ENCODE measurements at places on chromosomes 12 and 14.

GRCh38 chr12:113119980-113120669 lies 15.4 kb downstream of the RASAL1 start:
- no peak for DNase-seq

DNA sequence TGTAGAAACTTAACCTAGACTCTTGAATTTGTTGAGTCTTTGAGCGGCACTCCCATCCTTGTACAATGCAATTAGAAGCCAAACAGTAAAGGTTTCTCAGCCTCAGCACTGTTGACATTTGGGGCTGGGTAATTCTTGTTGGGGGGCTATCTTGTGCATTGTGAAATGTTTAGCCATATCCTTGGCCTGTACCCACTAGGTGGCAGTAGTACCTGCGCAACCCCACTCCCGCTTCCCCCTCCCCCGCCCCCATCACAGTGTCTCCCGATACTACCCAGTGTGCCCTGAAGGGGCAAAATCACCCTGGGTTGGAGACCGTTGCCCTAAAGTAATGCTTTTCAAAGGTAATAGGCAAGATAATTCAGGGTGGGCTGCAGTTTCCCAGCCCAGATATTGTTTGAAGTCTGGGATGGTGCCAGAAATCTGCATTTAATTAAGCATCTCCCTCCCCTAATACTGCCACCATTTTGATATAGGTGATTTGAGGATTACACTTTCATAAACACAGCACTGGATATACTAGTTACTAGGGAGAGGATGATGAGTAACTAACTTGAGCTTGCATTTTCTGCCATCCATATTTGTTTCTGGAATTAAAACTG lies 1.8 kb downstream of the COX6A1 start:
- peak; percentile 42 for DNase-seq

GRCh38 chr14:83827383-83827782 lies 1702.6 kb upstream of the FLRT2 start:
- no peak for DNase-seq

DNA sequence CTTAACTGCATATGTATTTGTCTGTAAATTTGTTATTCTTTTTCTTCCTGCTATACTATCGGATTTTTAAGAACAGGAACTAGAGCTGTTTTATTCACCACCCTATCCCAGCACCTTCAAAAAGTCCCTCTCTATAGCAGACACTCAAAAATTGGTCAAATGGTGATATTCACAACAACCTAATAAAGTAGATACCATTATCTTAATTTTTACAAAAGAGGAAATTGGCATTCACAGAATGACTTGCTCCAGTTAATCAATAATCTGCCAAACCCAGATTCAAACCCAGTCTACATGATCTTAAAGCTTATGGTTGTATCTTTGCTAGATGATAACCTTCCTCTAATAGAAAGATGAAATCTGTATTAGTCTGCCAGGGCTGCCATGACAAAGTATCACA lies 426.6 kb downstream of the EGLN3 start:
- no peak for DNase-seq

GRCh38 chr12:124277394-124278241 lies 17.3 kb upstream of the RFLNA start:
- DNase-seq = no peak

DNA sequence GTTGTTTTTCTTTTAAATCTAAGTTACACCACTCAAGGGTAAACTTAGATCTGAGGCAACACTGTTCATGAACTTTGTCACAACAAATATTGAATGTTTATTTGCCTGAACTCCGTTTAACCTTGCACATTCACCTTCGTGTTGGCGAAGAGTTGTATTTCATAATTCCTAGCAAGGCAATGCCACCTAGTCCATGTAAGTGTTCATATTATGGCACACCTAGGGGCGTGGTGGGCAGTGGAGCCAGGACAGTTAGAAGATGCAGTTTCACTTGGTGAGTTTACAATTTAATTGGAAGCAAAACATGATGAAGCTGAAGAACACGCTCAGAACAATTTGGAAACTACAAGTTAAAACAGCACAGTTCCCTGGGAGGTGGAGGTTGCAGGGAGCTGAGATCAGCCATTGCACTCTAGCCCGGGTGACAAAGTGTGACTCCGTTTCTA lies 30.4 kb upstream of the GNPNAT1 start:
- no peak for DNase-seq

- no peak for DNase-seq
These were observed 107.4 kb upstream of the NAV3 start for GRCh38 chr12:77723308-77723707.

DNA sequence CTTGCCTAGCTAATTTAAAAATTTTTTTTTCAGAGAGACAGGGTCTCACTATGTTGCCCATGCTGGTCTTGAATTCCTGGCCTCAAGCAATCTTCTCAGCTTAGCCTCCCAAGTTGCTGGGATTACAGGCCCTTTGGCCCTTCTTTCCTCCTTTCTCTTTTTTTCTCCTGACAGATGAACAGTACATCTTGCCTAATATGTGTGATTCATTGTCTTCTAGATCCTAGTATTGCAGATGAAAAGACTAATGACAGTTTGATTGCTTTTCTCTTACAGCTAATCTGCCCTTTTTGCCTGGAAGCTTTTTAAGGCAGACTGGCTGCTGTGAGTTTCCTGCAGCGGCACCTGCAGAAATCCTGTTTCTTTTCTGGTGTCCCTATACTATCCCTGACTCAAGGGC lies 12.0 kb downstream of the DEPDC4 start:
- DNase-seq = no peak

GRCh38 chr12:109666068-109666467 lies 47.6 kb upstream of the FAM222A start:
- no peak for DNase-seq

- DNase-seq = no peak
These were observed 59.3 kb downstream of the SLC15A5 start for GRCh38 chr12:16218234-16218633.

- DNase-seq = no peak
These were observed 18.9 kb downstream of the TMEM63C start for GRCh38 chr14:77200406-77200985.

DNA sequence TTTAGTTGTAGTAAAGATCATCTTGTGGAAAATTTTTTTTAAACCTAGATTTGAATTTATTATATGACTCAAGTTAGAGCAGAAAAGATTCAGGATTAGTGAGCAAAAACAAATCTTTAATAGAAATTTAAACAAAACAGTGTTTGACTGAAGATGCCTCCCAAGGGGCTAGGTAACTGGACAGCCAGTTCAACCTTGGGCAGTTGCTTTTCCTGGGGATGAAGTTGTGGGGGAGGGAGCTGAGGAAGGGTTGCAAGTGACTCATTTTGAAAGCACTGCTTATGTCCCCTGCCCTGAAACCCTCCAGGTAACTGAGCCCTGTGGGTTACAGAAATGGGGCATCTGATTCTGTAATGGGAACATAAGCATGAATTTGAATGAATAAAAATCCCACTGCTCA lies 13.1 kb downstream of the CFAP54 start:
- no peak for DNase-seq

GRCh38 chr12:26135010-26135420 lies 10.2 kb upstream of the BHLHE41 start:
- no peak for DNase-seq

GRCh38 chr14:54722791-54723432 lies 156.0 kb downstream of the SAMD4A start:
- DNase-seq = no peak

GRCh38 chr12:132460571-132460970 lies 29.4 kb upstream of the FBRSL1 start:
- no peak for DNase-seq

DNA sequence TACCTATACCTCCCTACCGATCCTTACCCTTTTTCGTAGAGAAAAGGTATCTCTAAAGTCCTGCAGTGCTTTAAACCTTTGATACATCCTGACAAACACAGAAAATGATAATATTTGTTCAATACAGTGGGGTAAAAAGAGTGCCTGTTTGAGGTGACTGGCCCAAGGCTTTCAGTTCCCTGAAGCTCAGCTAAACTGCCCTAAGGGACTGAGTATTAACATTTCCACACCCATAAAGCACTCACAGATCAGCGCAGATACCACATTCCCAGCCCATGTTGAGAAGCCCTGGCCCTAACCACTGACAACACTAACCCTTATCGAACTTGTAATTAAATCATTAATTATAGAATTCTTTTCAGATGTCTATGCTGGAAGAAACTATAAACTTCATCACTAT lies 108.7 kb downstream of the DIP2B start:
- no peak for DNase-seq

- DNase-seq = peak; percentile 56
These were observed 399.8 kb upstream of the USP15 start for GRCh38 chr12:61860451-61860850.

DNA sequence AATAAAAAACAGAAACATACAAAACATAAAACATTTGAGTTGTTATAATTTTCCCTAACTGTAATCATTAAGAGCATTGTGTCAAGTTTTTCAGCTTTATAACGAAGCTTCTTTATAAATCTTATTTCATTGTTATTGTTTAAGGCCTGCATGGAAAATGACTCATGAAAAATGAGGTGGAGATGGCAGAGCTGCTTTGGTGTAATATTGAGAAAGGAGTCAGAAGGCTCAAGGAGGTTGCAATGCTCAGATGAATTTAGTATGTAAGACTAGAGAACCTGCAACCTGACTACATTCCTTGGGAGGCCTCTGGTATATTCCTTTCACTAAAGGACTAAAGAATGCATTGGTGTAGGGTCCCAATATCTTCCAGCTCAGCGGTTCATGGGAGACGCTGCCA lies 61.5 kb downstream of the TMEM30B start:
- DNase-seq = no peak

DNA sequence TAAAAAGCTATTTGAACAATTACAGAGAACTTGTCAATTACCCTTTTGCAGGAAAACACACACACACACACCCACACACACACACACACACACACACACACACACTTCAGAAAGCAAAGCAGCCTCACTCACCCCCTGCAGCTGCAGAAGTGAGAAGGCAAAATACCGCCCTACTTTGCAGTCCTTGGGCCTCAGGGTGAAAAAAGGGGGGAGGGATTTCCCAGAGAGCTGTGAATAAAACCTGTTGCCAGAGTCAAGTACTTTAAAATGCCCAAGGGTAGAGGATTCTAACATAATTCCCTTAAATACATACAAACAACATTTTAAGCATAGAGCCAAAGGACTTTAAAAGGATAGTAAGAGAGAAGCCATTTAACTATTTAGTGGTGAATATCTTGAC lies 285.9 kb downstream of the MDGA2 start:
- DNase-seq = peak; percentile 17

DNA sequence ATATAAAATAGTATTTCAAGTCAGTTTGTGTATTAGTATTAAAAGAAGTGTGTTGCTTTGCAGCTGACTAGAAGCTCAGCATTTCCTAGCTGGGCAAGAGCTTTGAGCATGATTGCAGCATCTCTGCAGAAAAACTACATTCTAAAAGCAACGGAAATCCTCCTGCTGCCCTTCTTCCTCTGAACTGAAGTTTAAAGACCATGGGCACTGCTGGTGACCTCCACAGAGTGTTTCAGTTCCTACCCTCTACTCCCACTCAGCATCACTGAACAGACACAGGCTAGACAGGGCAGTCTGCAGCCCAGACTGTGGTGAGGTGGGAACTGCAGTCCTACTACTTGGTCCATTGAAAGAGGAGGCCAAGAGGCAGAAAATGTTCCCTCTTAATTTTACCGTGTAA lies 59.0 kb downstream of the FAR2 start:
- no peak for DNase-seq

- no peak for DNase-seq
These were observed 73.9 kb downstream of the PRMT8 start for GRCh38 chr12:3564861-3565260.

- no peak for DNase-seq
These were observed 620.7 kb downstream of the AACS start for GRCh38 chr12:125685915-125686314.

DNA sequence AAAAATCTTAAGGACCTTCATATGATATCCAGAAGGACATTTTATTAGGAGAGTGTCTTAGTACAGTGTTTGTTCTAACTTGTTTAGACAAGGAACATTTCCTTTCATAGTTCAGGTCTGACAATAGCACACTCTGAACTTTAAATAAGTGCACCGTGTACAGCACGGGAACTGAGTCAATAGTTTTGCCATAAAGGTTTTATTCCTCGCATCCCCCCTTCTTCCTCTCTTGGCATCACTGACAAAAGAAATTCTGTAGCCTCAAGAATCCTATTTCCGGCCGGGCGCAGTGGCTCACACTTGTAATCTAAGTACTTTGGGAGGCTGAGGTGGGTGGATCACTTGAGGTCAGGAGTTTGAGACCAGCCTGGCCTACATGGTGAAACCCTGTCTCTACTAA lies 58.3 kb downstream of the TMCC3 start:
- no peak for DNase-seq

GRCh38 chr12:89082370-89082753 lies 269.9 kb downstream of the DUSP6 start:
- no peak for DNase-seq

GRCh38 chr12:38785381-38785780 lies 120.0 kb downstream of the CPNE8 start:
- no peak for DNase-seq

DNA sequence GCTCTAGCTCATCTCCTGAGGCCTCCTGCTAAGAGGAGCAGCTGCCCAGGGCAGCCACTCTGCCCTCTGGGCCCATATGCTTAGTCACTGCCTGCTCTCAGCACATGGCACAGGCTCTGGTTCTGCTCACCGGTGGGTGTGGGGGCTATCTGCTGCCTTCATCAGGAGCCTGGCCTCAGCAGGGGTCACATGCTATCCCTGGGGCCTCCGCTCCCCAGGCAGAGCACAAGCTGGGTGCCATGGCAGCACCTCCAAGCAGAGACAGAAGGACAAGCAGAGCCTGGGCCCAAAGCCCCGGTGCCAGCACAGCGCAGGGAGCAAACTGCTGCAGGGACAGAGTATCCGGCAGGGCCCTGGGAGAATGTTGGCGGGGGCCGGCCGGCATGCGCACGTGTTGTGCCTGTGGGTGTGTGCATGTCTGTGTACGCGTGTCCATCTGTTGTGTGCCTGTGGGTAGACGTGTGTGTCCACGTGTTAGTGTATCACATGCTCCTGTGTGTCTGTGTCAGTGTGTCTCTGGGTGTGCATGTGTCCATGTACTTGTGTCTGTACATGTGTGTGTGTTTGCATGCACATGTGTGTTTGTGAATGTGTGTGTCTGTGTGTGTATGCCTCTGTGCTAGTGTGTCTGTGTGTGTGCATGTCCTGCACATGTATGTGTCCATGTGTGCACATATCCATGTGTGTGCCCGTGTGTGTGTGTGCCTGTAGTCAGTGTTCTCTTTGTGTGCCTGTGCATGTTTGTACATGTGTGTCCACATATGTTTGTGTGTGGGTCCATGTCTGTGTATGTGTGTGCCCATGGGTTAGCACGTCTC lies 326.9 kb downstream of the TMEM121 start:
- DNase-seq = no peak

DNA sequence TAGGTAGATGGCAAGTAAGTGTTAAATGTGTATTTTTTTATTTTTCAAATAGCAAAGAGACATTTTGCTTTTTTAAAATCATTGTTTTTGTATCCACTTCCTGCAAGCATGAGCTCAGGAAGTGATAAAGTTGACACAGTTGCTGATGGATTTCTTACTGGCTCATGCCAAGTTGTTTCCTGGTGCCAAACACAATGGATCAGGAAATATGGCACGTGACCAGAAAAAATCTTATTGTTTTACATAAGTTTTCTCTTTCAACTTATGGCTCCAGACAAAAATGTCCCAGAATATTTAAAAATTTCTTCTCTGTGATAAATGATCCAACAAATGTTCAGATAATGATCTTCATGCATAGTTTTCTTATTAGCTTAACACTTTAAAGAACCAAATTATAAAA lies 1279.1 kb upstream of the FLRT2 start:
- DNase-seq = no peak

- peak; percentile 31 for DNase-seq
These were observed 50.7 kb downstream of the A2M start for GRCh38 chr12:9064815-9065606.

Data from retina (tissue), 1 donor.